SHP77 treated with DMSO at 0.1 percent for 48 hours (cell line): ENCODE measurements at places on chromosomes 1 and 21.

- peak; percentile 99 for DNase-seq
These were observed 1047.6 kb upstream of the ADGRL4 start for GRCh38 chr1:80054129-80054528.

DNA sequence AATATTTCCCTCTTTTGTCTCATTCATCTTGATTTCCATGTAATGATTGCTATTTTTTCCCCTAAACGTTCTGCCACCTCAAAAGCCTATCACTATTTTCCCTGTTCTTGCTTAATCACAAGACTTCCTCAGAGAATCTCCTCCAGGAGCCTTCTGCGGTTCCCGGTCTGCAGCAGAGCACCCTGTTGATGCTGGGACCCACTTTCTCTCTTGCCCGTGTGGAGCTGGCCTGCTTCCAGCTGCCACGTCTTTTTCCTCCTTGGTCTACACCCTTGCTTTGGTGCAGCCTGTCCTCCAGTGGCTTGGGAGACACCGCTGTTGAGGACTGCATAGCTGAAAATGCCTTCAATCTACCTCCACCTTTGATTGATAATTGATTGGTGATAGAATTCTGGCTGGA, 70.0 kb upstream of the COA6 start:
- no peak for DNase-seq

GRCh38 chr1:65418522-65419185, 1.8 kb upstream of the LEPR start:
- no peak for DNase-seq

DNA sequence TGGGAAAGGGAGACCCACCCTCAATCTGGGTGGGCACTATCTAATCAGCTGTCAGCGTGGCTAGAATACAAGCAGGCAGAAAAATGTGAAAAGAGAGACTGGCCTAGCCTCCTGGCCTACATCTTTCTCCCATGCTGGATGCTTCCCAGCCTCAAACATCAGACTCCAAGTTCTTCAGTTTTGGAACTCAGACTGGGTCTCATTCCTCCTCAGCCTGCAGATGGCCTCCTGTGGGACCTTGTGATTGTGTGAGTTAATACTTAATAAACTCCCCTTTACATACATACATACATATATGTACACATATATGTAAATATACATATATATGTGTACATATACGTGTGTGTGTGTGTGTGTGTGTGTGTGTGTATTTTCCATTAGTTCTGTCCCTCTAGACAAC, 207.1 kb downstream of the BRINP2 start:
- no peak for DNase-seq

GRCh38 chr1:36565576-36566501, 83.1 kb upstream of the CSF3R start:
- DNase-seq, result no peak

- no peak for DNase-seq
These were observed 305.4 kb downstream of the DISC1 start for GRCh38 chr1:231931846-231932454.

- DNase-seq, result no peak
These were observed 86.9 kb upstream of the ZBTB40 start for GRCh38 chr1:22364764-22365163.

DNA sequence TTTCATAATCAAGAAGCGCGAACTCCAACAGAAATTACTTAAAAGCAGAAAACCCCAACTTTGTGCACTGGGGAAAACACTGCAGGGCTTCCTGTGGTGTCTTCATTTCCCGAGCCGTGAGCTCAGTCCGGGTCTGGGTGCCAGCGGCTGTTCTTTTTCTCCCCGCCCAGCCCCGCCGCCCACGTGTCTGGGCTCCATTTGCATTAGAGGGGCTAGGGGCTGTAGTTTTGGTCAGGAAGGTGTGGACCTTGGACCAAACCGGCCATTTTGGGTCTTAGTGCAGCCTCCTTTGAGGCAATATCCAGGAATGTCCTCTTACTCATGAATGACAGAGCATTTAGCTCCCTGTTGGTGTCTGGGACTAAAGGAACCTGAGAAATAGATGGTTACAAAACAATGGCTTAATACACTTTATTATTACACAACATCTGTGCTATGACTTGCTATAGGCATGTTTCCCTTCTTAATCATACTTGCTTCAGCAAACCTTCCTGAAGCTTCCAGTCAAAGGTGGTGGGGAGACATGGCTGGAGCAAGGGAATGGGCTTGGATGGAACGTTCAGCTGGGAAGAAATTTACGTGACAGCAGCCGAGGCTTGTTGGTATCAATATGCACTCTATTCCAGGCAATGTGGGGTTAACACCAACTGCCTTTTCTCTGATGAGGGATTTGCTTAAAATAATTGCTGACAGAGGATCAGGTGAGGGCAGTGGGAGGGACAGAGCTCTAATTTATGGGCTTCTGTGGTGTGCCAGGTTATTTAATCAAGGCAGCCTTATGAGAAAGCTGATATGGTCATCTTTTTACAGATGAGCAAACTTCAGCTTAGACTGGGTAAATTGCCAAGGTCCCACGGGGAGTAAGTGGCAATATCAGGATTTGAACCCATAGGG, 1.1 kb downstream of the AGTRAP start:
- DNase-seq, result no peak

GRCh38 chr1:181632960-181633359, 149.6 kb downstream of the CACNA1E start:
- DNase-seq, result no peak

- no peak for DNase-seq
These were observed 86.1 kb upstream of the BMP8A start for GRCh38 chr1:39405358-39405757.

- no peak for DNase-seq
These were observed 96.9 kb downstream of the ZNF644 start for GRCh38 chr1:90924982-90925381.

GRCh38 chr1:166905900-166906299, 29.8 kb upstream of the TADA1 start:
- no peak for DNase-seq

DNA sequence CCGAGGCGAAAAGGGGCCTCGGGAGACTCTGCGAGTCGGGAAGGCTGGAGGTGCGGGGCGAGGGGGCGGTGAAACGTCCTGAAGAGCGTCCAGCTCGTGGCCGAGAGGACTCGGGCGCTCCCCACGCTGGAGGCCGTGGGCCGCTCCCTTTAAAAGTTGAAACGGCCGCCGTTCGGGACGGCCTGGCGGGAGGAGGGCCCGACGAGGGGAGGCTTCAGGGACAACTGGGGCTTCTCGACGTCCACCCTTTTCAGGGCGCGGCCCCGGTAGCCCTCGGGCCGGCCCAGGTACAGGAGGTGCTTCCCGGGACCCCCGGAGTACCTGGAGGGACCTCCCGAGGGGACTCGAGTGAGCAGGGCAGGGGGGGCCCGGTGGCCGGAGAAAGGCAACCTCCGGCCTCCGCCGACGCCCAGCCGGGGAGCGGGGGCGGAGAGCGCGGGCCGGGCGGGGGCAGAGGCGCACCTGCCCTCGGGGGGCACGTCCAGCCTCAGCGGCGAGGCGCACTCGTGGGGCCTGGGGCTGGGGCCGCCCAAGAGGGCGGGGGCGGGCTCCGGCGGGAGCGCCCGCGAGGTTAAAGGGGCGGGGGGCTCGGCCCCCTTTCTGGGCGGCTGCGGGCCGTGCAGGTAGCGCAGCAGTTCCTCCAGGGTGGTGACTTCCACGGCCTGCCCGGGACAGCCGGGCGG, 14.0 kb downstream of the SEMA6C start:
- no peak for DNase-seq

- DNase-seq, result no peak
These were observed at the start of gene AK5 for GRCh38 chr1:77281491-77282186. TSS of gene AK5 (plus strand) at chr1:77282019. CDS start at chr1:77282314, 295 bp downstream.

- DNase-seq, result no peak
These were observed 12.3 kb downstream of the DDX20 start for GRCh38 chr1:111768023-111768422.

DNA sequence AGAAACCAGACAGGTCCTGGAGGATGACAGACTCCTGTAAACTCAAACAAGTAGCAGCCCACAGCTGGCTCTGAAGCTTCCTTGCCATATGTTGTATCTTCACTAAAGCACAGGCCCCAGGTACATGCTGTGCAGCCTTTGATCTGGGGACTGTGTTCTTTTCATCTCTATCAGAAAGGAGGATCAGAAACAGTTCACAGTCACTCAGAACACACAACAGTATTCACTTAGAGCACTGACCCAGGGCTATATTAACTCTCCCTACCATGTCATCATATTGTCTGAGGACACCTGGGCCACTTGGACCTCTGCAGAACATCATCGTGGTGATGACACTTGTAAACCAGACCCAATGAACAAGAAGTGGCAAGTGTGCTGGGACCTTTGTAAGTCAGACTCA, 222.0 kb downstream of the SETD4 start:
- DNase-seq, result no peak

DNA sequence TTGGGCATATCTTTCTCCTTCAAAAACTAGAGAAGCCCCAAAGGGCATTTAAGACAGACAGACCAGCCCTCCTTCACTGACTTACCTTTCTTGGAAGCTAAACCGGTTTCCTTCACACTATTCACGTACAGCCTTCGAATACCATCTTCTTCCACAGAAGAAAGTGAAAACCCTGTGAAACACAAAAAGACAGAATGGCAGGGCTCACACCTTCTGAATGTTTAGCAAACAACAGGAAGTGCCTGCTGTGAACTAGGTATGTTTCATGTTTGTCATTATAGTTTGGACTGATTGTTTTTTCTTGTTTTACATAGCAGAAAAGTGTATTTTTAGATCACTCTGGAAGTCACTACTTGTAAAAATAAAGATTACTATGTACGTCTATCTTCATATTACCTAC, 148.6 kb upstream of the KRTAP19-8 start:
- no peak for DNase-seq

- DNase-seq, result no peak
These were observed 97.8 kb upstream of the IPO9 start for GRCh38 chr1:201731142-201731541.

DNA sequence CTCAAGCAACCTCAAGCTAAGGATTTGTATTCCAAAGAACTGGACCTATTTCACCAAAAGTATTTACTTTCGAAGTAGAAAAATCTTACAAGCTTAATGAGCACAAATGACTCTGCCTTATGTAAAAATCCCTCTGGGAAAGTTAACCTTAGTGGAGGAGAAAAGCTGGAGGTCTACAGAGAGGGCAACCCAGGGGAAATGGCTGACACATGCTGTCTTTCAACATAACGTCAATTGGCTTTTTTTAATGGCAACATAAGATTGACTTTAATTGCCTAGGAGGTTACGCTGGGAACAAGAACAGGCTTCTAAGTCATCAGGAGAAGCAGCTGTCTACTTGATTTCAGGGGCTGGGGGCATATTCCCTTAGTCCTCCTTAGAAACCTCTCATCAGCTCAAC, 52.3 kb downstream of the UTP25 start:
- DNase-seq, result no peak

DNA sequence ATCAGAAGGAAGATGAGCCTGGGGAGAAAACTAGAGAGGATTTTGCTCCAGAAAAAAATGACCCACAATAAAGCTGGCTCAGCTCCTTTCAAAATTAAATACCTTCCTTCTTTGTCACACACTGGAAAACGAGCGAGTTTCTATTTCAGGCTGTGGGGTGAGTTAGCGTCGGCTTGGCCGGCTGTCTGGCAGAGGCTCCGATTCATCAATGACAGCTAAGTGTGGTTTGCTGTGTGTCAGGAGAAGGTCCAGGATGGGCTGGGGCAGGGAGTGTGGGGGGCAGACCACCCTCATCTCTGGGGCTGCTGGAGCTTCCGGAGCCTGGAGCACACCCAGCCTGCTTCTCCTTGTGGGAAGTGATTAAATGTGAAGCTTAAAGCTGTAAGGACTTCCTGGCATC, 120.2 kb downstream of the ETS2 start:
- DNase-seq, result no peak

DNA sequence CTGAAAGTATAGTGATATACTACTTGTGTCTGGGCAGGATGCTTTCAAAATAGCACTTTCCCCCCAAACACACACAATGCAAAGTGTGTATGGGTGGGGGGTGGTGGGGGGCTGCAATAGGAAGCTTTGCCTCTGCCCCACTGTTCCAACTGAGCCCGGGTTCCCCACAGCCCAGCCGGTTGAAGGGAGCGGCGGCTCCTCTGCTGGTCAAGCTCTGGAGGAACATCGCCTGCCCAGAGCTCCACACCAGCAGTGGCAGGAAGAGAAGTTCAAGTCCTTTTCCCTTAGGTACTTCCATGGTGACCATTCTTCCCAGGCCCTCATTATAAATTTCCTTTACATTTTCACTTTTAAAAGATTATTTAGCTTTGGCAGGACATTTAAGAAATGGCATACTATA, 74.9 kb downstream of the CAPZB start:
- no peak for DNase-seq

- DNase-seq, result peak; percentile 6
These were observed 522 bp downstream of the LRP8 start for GRCh38 chr1:53327182-53327913.

DNA sequence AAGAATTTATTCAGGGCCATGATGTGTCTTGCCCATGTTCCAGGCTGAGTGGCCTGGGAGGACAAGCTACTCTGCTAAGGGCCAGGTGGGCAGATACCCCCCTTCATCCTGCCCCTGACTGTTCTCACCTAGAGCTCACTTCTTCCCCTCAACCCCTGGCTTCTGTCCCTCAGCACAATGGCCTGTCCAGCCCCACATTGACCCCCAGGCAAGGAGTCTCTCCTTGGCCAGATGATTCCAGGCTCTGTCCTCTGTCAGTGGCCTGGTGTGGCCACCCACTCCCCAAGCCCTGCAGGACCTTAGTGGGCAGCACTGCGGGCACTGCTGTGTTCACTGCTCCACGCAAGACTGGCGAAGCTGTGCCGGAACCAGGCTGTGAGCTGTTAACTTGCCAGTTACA, 460.0 kb downstream of the MATN1 start:
- DNase-seq, result no peak

DNA sequence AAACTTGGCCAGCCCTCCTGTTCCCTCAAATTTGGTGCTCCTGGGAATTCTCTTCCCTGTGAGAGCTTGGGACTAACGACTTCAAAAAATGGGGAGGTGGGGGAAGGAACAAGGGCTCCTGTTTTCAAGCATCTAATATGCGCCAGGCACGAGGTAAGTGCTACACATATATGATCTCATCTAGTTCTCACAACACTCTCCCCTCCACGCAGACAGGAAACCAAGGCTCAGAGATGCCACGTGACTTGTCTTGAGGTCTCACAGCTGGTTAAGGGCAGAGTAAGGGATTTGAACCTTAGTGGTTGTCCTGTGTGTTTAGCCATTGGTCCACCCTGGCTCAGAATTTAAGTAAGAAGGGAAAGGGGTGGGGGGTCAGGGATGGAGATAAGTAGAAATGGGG, 125.9 kb downstream of the DMRTB1 start:
- DNase-seq, result no peak

- DNase-seq, result no peak
These were observed 350.9 kb upstream of the ADGRL2 start for GRCh38 chr1:81449786-81450185.

DNA sequence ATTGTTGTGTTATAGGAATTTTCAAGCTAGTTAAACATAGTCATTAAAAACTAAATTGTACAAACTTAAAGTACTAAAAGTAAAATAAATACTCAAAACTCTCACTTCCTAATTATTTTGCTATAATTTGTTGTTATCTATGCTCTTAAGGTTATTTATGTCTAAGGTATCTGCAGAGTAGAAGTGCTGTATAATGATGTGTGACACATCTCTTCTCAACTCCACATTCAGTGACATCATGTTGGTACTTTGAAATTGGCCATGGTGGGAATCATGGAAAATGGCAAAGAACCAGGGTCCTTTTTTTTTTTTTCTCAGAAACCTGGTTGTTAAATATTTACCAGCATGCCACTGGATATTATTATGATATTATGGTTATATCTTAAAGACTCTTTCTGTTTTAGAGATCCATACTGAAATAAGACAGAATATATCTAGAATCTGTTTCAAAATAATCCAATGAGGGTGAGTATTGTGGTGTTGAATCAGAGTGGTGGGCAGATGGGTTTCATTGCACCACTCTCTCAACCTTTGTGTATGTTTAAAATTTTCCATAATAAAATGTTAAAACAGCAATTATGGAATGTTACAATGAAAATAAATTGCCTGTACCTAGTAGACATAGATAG, 22.4 kb downstream of the LRRC8B start:
- no peak for DNase-seq
